ENCODE measurements at places on chromosomes 7 and 10.

GRCh38 chr7:75042286-75042685, 31.3 kb downstream of the RCC1L start:
- no peak for DNase-seq

DNA sequence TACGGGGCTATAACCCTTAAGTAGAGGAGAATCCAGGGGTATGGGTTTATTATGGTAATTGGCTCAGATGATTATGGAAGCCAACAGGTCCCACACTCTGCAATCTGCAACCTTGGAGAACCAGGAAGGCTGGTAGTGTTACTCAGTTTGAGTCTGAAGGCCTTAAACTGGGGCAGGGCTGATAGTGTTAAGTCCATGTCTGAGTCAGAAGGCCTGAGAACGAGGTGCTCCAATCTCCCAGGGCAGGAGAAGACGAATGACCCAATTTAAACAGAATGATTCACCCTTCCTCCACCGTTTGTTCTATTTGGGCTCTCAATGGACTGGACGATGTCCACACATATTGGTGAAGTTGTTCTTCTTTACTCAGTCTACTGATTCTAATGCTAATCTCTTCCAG, 244.5 kb upstream of the PTER start:
- DNase-seq, result no peak

- no peak for DNase-seq
These were observed 47.8 kb downstream of the CDHR3 start for GRCh38 chr7:106010866-106011265.

DNA sequence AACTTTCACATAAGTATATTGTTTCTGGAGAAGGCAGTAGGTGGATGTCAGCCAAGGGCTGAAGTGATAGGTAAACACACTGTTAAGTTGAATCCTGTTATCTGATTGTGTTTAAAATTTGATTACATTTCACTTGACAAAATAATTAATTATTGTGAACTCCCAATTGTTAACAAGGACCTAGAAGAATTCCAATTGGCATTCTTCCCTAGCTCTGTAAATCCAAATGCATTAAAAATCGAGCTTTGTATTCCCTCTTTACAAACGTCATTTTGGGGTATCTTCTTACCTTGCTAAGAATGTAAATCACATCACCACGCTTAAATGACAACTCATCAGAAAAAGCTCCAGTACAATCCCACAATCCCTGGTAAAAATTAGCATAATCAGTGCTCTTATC, 179.9 kb downstream of the SKAP2 start:
- DNase-seq, result no peak

DNA sequence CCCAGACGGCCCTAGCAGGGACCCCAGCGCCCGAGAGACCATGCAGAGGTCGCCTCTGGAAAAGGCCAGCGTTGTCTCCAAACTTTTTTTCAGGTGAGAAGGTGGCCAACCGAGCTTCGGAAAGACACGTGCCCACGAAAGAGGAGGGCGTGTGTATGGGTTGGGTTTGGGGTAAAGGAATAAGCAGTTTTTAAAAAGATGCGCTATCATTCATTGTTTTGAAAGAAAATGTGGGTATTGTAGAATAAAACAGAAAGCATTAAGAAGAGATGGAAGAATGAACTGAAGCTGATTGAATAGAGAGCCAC, 184 bp downstream of the CFTR start:
- no peak for DNase-seq

DNA sequence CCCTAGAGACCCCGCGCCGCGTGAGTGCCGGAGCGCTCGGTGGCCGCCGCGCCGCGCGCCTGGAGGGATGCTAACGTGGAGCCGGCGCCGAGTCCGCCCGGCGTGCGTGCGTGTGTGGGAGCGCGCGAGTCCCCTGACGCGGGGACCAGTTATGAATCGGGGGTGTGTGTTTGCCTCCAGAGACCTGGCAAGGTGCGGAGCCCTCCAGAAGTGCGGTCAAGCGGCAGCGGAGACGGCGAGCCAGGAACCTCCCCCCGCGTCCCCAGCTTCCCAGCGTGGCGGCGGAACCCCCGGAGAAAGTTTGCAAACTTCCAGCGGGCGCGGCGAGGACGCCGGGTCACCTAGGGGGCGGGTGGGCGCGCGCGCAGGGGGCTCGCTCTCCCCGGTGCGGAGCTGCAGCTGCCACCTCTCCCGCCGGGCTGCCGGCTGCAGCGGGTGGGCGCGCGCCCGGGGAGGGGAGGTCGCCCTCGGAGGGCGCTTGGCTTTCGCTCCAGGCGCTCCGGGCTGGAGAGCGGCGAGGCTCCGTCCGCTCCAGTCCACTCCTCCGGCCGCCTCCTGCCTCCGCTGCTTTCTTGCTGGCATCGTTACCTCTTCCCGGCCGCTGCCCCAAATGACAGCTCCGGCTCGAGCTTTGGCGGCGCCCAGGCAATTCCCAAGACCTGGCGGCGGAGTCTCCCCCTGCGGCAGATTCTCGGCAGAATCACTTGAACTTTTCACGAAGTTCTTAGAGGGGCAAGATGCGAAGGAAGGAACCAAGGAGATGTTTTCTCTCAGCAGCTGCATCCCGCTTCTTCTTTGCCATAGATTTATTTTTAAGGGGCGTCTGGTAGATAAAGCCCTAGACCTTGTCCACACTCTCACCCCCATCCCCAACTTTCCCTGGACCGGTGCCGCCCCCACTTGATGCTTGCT, 2.3 kb upstream of the CREB5 start:
- DNase-seq, result no peak

DNA sequence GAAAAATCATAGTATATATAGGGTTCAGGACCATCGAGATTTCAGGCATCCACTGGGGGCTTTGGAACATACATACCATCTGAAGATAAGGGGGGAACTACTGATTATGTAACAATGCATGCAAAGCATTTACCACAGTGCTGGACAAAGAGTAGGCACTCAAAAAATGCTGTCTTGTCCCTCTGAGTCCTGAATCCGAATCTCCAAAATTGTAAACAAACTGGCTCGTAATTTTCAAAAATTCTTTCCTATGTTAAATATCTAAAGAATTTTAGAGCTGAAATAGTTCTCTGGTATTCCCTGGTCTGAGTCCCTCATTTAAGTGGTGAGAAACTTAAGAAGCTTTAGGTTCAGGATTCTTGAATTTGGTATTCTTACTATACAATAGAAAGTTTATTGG, 167.8 kb upstream of the ASAH2 start:
- DNase-seq, result no peak

GRCh38 chr7:155984609-155985405, 172.5 kb upstream of the SHH start:
- no peak for DNase-seq

GRCh38 chr10:31345886-31346285, 26.9 kb downstream of the ZEB1 start:
- no peak for DNase-seq

DNA sequence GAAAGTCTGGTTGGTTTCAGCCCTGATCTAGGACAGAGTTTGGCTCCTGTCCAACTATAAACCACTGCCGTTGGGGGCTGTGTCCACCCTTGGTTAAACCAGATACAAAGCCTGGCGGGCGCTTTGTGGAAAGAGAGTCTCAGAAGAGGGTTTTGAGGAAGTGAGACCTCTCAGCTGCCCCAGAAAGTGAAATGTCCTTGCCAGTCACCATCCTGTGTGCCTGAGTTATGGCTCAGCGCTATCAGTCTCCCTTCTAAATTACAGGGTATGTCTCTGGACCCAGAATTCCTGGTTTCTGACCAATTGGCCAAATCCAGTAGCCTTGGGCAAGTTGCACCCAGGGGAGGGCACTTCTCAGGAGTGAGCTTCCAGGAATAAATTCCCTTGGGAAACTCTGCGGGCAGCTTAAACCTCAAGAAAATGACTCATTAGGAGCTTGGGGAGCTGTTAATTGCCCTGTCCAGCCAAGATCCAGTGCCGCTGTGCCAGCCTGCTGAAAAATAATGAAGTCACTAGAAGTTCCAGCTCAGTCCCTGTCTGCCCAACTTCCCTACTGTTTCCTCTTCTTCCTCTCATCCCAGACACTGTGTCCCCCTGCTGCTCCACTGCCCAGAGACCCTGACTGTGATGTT, 66.7 kb upstream of the PDZD8 start:
- peak; percentile 7 for DNase-seq
